ENCODE measurements at places on chromosomes 12 and 14.

DNA sequence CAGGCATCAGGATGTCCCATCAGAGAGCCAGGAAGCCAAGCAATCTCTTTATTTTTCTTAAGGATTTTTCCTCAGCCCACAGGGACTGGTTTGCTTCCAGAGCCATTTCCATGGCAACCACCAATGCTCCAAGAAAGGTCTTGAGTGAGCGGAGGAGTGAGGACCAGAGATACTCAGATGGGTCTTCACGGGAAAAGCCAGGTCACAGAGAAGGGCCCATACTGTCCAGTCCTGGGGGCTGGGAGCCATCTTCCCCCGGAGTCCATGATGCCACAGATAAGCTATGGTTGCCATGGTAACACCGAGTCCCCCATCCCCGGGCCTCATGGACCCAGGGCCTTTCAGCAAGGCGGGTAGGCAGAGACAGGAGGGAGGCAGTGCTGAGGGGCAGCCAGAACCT, 28.6 kb downstream of the CMKLR1 start:
- DNase-seq, result no peak

DNA sequence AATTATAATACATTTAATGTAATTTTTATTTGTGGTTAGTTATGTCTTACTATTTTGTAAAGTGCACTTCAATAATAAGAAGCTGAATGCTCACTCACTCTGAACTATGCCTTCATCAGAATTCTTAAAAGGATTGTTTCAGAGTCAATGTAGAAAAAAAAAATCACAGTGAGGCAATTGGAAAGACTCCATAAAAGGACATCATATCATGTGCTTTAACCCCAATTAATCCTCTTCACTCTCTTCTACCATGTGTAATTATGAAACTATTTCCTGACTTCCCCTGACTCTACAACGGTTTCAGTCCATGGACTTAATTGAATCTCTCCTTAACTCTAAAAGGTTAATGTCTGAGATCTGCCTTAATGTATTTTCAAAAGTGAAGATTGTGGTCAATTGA, 250.4 kb upstream of the ALG10 start:
- DNase-seq, result no peak

GRCh38 chr12:14892726-14893505, 7.3 kb upstream of the MGP start:
- DNase-seq, result no peak

GRCh38 chr14:68785534-68786490, 7.1 kb downstream of the ZFP36L1 start:
- peak; percentile 34 for DNase-seq

- no peak for DNase-seq
Observed at GRCh38 chr12:65511134-65511834, 232.8 kb downstream of the MSRB3 start.

All from T-cell (primary cell).